ENCODE measurements at places on chromosomes 1 and 21. TPM values are rescaled to one million over a fixed set of nuclear protein-coding genes. Genes with fewer than 3 reads are reported as not detected.
A peak's percentile ranks its signal among the peaks of the same experiment; 100 is the strongest.

DNA sequence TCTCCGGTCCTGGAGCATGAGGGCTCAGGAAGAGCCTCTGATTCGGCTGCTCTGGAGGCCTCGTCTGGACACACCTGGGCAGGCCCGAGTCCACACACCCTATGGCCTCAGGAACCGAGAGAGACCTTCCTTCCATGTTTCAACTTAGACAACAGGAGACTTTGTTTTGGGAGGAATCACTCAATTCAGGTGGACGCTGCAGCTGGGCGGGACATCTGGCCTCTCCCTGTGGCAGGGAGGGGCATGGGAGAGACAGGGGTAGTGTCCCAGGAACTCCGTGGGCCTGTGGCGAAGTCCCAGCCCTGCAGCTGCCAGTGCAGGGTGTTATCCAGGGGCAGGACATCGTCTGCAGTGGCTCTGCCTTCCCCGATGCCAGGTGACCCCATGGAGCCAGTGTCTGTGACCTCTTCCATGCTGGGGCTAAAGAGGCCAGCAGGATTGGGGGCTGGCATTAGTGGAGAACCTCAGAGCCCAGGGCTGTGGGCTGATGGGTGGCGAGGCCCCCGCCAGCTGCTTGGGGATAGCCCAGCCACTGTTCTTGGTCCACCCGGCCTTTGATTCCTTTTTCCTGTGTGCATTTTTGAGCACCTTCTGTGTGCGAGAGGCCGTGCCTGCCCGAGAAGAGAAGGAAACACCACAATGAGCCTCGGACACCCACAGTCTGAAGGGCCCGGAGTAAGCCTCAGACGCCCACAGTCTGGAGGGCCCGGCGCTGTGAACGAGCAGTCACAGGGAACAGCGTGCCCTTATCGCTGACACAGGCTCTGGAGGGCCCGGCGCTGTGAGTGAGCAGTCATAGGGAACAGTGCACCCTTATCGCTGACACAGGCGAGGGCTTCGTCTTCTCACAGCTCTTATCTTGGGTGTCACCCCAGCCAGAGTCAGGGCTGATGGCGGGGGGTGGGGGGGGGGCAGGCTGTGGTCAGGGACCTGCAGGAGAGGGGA is 6.2 kb downstream of the COL18A1 start:
- no peak for DNase-seq

DNA sequence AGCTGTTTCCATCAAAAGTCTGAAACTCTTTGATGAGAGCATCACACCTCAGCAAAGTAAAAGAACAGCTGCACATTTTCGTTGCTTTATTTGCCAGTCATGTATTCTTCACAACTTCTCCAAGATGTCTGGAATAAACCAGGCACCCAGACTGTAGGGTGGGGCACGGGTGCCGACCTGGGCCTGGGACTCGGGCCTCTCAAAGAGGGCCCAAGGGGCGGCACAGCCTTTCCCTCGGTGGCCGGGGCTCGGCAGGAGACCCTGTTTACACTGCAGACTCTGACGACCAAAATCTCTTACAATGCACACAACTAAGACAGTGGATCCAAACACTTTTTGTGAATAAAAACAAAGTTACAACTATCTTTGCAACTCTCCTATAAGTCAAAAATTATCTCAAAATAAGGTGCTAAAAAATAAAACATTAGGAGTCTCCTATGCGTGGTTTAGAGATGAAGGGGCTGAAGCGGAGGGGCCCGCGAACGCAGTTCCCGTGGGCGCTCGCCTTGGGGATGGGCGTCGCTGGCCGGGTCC is 696 bp downstream of the LSS start:
- DNase-seq: no peak

DNA sequence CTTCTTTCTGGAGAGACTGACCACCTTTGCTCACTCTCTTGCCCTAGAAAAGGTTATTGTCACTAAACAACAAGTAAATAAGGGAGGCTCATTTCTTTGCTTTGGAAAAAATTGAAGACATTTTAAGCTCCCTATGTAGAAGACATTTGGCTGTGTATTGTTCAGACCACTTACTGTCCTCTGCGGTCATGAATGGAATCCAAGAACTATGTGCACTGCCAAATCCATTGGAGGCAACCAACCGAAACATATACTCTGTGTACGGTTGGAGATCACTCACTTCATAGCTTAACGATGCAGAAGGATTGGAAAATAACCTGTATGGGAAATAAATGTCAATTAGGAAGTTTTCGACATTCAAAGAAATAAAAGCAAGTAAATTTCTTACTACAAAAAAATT is 332.8 kb downstream of the KCTD3 start:
- no peak for DNase-seq

GRCh38 chr1:12172042-12172851 is 5.5 kb downstream of the TNFRSF1B start:
- DNase-seq: no peak

DNA sequence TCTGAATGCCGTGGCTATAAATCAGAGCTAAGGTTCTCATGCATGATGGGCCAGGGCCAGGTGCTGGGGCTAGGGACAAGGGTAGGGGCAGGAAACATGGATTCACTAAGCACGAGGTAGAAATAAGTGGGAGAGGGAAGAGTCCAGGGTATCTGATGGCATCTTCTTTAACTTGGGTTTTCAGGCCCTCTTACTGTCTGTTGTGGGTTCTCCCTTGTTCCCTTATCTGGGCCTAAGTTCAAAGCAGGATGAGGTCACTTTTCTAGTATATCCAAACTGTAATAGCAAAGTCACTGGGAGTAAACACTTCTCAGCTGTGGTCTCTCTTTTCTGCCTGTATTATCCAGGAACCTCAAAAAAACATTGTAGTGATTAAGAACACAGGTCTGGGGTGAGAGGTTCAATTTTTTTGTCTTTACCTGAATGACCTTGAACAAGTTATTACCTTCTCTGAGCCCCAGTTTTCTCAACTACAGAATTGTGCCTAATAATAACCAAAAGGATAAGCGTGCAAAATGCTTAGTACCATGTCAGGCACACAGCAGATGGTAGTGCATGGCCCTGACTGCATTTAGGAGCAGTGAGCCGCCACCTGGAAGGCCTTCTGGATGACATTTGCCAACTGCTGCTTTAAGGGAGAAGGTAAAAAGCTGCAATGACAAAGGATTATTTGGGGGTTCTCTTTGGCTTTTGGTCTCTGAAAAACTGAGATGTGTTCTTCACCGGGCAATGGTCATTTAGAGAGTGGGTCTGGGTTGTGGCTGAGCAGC is 53.6 kb upstream of the A3GALT2 start:
- no peak for DNase-seq

DNA sequence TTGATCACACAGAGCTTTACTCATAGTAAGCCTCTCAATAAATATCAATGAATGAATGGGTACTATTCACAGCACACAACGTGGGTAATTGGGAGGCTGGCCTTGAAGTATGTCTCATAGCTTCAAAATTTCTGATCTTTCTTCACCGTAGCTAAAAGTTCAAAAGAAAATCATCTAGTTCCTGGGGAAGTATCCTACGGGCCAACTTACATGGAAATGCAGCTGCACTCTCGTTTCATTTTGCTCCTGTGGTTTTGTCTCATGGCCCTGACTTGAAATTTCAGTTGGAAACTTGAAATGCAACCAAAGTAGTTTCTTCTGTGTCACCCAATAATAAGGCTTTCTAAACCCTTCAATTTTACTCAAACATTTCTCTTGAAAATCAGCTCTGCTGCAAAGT is 76.1 kb upstream of the CNIH3 start:
- no peak for DNase-seq

- DNase-seq: no peak
These were observed 41.8 kb downstream of the SGIP1 start for GRCh38 chr1:66575739-66576138.

DNA sequence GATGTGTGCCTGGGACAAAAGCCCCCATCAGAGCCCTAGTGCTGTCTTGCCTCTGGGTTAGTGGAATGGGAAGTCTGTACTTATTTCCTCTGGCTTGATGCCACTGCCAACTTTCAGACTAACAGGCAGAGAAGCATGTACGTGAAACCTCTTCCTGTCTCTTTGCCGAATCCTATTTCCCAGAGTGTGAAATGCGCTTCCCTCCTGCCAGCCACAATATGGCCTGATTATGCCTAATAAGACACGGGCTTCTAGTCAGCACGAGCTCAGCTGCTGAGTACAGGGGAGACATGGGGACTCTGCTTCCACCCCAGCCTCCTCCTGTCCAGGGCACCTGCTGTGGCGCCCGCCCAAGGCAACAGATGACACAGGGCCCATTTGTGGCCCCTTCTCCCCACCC is 111.4 kb downstream of the KCND3 start:
- DNase-seq: no peak

DNA sequence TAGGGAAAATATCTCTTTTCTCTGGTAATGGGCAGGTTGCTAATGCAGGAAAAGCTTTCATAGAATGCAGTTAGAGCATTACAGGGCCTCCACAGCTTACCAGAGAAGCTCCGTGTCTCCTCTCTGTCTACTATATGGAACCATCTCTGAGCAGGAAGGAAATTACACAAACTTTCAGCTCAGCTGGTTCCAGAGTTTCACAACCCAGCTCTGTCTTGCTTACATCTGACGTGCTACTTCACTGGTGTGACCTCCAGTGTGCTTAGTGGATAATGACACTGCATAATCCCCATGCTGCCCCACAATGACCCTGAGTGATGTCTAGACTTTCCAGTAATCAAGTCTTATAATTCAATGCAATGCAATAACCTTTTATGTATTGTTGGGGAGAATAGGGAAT is 4.3 kb upstream of the FGGY start:
- peak; percentile 67 for DNase-seq

DNA sequence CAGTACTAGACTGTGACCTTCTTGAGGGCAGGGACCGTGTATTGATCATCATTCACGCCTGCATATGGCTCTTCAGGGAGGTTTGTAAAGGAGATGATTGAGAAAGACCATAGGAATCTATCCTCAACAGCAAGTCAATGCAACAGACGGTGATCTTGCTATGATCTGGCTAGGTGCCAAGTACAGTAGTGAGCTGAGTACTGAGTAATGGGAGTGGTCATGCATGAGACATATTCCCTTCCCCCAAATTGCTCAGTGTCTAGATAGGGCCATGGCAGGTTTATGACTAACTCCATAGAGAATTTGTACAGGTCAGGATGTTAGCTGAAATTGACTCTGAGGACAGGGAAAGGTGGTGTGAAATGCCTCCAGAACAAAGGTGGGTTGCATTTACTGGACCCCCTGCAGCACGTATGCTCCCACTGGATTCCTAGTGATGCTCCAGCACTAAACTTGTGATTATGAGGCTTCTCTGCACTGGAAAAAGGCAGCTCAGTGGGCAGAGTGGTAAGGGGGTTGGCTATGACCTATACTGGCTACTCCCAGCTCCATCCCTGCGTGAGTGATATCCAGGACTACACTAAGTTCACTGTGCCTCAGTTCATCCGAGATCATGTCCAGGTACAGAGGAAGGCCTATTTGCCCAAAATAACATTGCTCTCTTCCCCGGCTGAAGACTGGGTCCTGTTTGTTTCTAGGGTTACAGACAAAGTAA is 37.2 kb downstream of the KCNJ6 start:
- no peak for DNase-seq

DNA sequence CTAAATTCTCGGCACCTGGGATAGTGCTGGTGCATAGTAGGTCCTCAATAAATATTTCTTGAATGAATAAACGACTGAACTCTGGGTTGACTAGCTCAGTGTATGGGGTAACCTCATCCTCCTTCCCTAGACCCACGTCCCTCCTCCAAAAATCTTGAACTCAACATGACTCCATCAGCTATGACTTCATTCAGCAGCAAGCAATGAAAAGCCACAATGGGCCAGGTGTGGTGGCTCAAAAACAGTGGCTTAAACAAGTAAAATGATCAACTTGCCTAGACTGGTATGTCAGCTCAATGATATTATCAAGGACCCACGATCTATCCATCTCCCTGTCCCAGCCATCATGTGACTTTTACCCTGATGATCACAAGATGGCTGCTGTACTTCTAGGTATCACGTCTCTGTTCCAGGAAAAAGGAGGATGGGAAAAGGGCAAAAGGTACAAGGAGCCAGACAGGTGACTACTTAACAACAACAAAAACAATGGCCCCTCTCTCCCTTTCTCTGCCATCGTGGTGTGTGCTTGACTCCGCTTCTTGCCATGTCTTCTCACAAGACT is 13.0 kb upstream of the PAQR7 start:
- DNase-seq: no peak

- DNase-seq: no peak
These were observed 66.5 kb upstream of the RAVER2 start for GRCh38 chr1:64678366-64678765.

- no peak for DNase-seq
These were observed 13.4 kb downstream of the LAPTM5 start for GRCh38 chr1:30744060-30744756.

Gene VANGL2
- total RNA-seq: 0.02 TPM

Gene NBPF4
- not detected for total RNA-seq

Gene DEDD
- total RNA-seq: 34.2 TPM

Gene HCRTR1
- not detected for total RNA-seq

Gene ADGRB2
- 2.5 TPM for total RNA-seq

Gene FCRL6
- not detected for total RNA-seq

Gene PADI2
- total RNA-seq: not detected

Gene TMOD4
- 0.87 TPM for total RNA-seq

Gene PTPN7
- not detected for total RNA-seq
